ENCODE measurements at places on chromosomes 6 and 20.

DNA sequence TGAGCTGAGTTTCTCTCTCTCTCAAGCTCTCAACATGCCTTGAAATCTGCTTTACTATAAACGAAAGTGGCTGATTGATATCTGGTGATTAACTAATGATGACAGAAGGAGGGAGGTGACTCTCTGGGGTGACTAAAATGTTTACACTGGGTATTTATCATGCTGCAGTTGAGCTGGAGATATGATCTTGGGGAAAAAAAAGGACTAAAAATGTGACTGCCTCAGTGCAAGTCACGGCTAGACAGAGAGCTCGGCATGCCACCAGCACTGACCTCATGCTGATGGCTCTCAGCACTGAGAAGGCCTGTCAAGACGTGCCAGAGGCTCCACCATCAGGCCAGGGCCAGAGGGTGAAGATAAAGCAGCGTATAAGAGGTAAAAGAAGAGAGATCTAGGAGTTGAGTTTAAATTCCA, 103.1 kb upstream of the SPACA1 start:
- peak; percentile 90 for DNase-seq

- DNase-seq = peak; percentile 92
Observed at GRCh38 chr6:7052443-7053011, 55.2 kb upstream of the RREB1 start.

- DNase-seq = no peak
Observed at GRCh38 chr6:108235127-108235526, 25.7 kb downstream of the SNX3 start.

DNA sequence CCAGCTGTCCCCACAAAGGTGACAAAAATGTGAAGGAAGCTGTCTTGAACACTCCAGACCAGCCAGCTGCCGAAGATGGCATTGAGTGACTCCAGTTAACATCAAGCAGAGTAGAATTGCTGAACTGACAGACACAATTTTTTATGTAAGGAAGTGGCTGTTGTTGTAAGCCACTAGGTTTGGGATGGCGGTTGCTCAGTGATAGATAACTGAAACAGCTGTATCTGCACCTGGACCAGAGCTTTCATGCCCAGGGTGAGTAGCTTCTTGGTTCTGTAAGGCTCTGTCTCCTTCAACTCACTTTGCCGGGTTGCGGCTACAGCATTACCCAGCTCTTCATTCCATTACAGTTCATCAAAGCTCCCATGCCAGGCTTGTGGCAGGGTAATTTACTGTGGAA, 49.7 kb upstream of the DDR1 start:
- no peak for DNase-seq

DNA sequence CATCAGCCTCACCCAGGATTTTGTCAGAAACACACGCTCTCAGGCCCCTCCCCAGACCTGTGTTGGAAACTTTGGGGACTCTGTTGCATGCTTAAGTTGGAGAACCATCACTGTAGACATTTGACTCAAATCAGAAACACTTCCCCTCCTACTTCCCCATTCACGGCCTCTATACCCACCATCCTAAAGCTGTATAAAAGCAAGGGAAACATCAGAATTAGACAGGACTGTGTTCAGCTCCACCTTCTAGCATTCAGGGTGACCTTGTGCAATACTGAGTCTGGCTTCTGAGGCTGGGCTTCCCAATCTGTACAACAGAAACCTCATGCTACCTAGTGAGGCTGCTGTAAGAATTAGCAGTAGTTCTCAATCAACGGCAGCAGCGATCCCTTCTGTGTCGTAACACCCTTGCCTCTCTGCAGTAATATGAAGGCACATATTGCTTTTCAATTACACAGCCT, 252.3 kb downstream of the LY86 start:
- no peak for DNase-seq

DNA sequence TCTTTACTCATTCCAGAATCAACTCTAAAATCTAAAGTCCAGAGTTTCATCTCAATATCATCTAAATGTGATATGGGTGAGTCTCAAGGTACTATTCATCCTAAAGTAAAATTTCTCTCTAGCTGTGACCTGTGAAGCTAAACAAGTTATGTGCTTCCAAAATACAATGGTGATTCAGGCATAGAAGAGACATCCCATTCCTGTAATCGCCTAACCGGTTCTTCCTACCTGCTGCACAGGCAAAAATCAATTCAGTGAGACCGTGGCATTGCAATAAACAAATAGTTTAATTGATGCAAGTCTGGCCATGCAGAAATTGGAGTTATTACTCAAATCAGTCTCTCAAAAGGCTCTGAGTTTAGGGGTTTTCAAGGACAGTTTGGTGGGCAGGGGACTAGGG, 232.8 kb downstream of the UBE3D start:
- no peak for DNase-seq

DNA sequence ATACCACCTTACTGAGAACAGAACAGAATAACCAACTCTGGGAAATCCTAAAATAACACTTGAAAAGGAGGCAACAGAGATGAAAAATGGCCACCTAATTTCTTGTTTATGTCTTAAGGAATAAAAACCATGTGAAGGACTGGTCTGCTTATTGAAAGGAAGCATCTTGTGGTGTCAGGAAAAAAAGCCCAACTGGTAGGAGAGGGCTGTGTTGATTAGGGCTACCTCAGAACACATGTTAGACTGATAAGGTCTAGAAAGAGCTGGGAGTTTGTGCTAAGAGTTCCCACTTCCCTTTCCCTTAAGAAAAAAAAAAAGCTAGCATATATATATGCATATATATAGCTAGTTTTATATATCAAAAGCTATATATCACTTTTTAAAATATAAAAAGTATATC, 425.3 kb upstream of the BTBD3 start:
- no peak for DNase-seq

DNA sequence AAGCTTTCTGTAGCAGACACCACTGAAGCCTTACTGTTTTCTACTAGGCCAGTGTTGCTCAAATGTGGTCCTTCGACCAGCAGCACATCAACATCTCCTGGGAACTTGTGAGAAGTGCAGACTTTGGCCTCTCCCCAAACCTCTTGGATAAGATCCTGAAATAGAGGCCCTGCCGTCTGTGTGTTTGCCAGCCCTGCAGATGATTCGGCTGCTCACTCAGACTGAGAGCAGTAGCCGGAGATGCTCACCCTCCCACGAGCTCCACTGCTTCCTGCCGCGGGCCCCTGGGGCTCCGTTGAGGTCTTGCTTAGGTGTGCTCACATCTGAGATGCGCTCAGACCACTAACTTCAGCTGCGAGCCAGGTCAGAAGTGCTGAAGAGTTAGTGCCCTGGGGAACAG, 129.5 kb upstream of the SSTR4 start:
- no peak for DNase-seq

DNA sequence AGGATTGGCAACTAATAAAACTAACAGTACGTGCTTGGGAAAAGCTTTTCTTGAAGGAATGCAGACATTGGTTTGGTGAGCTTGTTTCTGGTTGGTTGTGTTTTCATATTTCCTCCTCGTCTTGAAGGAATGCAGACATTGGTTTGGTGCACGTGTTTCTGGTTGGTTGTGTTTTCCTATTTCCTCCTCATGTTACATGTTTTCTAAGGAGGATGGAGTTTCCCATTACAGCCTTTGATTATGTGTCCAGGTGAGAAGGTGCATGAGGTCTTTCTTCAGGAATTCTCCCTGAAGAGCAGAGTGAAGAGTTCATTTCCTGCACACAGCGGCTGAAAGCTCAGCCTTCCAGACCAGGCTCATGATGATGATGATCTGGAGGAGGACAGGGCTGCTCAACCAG, 190.6 kb downstream of the SMOC2 start:
- DNase-seq = no peak

DNA sequence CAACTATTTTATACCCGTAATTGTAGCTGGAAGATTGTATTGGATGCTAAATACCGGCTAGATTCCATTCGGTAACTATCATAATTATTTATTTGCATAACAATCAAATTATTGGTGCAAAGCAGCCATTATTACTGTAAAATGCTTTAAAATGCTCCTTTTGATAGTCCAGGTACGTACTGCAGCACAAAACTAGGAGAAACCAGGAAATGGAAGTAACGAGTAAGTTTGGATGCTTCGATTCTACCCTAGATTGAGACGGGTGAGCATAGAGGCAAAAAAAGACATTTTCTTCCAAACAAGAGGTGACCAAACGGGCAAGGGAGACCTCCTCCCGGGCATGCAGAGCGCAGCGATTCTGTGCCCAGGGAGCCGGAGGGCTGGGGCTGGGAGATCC, 469 bp upstream of the XRN2 start:
- no peak for DNase-seq

GRCh38 chr6:18491308-18492045, 104.3 kb downstream of the RNF144B start:
- peak; percentile 60 for DNase-seq

GRCh38 chr6:156828280-156828703, 51.1 kb downstream of the ARID1B start:
- DNase-seq = no peak
